Activated T-cell treated with anti-CD3 and anti-CD28 coated beads for 24 hours (primary cell): ENCODE measurements at places on chromosomes 1 and 21.

DNA sequence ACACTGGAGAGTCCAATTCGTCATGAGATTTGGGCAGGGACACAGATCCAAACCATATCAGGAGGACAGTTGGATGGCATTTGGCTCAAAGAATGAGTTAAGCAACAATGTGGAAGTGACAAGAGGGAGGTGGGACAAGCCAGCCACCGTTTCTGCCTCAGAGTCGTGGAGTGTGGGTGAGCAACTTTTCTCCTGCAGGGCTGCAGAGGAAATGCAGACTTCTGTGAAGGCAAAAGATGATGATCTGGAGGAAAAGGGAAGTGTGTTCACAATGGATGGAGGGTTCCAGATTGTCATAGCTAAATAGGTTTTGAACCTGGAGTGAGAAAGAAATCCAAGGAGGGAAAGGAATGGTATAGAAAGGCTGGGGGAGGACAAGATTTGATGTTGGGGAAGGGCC is 16.4 kb upstream of the KANK4 start:
- no peak for DNase-seq

DNA sequence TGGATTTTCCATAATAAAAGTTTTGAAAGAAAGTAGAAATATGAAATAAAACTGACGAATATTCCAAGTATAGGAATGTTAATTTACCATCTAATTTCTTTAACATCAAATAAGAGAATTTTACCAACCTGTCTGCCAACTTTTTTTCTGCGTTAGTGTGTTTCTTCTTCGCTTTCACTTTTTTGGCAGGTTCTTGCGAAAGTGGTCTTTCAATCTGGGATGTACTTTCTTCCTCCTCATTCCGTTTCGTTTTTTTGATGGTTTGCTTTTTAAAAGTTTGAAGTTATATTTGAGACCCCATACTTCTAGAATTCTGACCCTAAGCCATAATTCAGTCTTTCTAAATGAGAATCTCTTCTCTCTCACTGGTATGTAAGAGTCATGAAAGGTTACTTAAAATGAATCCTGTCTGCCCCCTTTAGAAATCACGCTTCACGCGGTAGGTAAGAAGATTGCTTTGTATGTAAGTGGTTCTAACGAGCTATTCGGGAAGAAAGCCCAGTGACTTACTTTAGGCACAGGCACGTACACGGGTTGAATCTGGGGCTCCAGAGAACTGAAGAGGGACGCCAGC is 580 bp downstream of the RBM34 start:
- no peak for DNase-seq

DNA sequence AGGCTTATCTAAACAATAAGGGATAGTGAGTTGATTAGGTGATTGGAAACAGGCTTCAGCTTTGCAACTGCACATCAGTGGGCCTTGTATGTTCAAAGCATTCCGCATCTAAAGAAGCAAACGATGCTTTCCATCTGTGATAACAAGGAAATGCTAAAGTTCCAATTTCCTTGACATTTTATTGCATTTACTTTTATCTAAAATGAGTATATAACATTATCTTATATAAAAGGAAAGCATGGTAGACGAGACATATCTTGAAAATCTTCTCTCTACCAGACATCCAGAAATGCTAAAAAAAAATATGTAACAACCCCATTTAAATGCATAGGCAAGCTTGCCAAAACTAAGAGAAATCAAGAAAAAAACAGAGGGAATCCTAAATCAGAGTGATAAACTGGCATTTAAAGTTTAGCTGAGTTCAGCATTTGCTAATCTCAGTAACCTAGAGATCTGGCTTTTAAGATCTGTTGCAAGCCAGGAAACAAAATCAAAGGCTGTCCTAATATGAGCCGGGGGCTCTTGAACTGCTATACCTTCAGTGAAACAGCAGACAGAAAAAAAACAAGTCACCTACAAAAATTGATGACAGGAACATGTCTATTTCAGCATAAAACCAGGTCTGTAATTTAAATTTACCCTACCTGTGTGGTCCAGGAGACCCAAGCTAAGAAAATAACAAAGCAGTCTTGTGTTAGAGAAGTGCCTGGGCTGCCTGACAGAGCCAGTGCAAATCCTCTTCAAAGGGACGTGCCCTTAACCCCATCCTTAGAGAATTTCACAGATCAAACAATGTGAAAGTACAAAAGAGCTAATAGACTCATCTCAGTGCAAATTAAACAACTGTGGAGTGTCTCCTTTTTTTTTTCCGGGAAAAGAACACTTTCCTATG is 3.1 kb upstream of the RGS13 start:
- DNase-seq, result no peak

DNA sequence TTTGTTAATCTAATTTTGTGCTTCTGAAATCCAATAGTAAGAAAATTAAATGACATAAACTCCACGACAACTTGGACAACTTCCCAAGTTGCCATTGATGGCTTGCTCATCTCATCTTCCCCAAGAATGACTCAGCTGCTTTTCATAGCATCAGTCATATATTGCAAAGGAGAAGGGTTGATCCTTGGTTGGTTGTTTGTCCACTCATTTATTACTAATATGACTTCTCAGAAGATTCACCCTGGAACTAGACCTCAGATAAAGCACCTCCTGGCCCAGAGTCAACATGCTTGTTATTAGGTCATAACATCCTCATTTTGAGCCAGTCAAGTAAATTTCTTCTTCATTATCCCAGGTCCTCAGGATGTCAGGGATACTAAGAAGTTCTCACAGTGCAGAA is 2.3 kb upstream of the LCE3D start:
- DNase-seq, result no peak

DNA sequence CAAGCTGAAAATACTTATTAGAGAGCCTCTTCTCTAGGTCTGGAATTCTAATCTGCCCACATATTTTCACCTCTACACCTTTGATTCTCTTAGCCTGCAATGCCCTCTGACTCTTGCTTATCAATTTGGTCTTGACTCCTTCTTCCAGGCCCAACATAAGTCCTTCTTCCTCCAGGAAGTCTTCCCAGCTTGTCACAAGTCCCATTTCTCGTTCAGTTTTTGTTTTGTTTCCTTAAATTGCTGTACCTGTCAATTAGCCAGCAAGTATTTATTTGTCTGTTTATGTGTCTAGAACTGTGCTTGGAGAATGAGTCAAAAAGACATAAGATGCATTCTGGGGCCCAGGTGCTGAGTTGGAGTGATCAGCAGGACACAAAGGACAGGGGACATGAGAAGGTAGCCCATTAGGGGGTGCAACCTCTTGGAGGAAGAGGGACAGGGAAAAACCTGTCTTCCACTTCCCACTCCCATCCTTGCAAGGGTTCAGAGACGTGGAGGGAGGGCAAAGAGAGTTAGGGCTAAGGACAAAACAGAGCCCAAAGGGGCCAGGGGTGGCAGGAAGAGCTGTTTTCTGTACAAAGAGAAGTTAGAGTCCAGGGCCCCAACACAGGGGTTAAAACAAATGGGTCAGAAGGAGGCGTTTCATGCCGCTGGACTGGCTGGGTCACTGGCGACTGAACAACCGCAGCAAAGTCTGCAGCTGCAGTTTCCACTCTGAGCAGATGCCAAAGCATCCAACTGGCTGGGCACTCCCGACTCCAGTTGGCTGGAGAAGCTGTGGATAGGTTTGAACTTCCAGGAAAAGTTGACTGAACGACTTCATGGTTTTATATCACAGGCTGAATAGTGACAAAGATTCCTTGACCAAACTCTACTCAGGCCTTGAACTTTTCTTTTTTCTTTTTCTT is 10.7 kb upstream of the CNR2 start:
- no peak for DNase-seq

DNA sequence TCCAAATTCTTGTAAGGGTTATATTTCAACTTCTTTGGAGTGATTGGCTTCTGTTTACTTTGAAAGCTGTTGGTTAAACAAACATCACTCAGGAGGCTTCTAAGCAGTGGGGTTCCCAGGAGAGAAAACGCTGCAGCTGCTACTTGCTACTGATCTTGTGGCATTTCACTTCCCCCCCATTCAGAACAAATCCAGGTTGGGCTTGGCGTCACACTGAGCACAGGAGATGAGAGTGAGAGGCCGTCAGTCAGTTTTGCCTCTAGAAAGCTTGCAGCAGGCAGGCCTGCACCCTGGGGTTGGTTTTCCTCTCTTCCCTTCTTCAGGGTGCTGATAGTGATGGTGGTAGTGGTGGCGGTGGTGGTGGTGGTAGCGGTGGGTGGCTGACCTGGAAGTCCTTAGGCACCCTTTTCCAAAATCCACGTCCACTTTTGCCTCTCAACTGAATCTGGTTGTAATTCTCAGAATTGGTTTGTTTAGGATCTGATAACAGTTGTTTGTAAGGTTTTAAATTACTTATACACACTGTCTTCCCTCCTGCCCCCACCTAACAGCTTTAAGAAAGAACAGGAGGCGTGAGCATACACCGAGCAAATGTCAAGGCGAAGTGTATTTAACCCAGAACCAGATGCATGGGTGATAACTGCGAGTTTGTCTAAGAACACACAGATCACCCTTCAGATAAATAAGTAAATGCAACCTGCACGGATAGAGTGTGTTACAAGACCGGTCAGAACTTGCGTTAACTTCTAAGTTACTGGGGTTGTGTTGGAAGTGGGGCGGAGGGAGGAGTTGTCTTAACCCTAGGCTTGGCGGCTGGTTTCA is 3.2 kb upstream of the PROX1 start:
- DNase-seq, result no peak

GRCh38 chr1:111422546-111423391 is 4.8 kb downstream of the OVGP1 start:
- no peak for DNase-seq

DNA sequence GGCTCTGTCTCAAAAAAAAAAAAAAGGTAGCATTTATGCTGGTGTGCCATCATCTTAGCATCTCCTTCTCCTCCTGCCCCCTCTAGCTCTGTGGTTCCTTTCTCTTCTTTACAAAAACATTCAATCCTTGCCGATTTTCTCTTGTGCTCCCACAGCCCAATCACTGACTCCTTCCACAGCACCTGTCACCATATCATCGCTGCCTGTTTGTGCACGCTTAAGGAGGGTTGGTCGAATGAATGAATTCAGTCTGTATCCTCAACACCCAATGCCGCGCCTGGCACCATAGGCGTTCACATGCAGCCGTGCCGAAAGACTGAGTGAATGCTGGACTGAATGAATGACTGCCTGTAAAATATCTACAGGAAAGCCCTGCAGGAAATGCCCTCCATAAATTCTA is 7.9 kb downstream of the RNU5D-1 start:
- DNase-seq, result no peak

GRCh38 chr1:201157949-201158348 is 3.7 kb upstream of the TMEM9 start:
- no peak for DNase-seq

GRCh38 chr1:206030714-206031113 is 7.0 kb upstream of the CTSE start:
- DNase-seq, result peak; percentile 59

- no peak for DNase-seq
Observed at GRCh38 chr1:118116909-118117308, 68.1 kb downstream of the SPAG17 start.

DNA sequence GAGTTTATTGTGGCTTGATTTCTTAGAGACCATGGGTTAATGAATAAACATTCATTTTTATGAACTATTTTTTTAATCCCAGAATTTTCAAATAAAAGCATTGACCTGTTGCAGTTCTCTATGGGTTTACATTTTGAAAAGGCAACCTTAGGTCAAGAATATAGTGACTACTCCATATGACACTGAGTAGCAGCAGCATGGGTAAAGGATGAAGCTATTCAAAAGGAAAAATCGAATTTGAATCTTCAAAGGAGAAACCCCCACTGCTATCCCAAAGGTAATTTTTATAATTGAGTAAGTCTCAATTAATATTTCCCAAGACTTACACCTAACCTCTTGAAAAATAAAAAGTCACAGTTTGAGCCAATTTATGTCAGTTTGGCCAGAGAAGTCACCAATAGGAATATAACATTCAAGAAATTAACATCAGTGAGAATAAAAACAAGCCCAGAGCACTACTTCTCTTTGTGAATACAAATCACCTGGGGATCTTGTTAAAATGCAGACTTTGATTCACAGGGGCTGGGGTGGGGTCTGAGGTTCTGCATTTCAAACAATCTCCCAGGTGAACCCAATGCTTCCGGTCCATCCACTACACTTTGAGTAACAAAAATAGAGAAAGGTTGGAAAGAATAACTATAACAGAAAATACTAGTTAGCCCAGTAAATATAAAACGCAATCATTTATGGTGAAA is 39.8 kb downstream of the USP1 start:
- DNase-seq, result no peak
